ENCODE measurements at places on chromosomes 2 and 18.

DNA sequence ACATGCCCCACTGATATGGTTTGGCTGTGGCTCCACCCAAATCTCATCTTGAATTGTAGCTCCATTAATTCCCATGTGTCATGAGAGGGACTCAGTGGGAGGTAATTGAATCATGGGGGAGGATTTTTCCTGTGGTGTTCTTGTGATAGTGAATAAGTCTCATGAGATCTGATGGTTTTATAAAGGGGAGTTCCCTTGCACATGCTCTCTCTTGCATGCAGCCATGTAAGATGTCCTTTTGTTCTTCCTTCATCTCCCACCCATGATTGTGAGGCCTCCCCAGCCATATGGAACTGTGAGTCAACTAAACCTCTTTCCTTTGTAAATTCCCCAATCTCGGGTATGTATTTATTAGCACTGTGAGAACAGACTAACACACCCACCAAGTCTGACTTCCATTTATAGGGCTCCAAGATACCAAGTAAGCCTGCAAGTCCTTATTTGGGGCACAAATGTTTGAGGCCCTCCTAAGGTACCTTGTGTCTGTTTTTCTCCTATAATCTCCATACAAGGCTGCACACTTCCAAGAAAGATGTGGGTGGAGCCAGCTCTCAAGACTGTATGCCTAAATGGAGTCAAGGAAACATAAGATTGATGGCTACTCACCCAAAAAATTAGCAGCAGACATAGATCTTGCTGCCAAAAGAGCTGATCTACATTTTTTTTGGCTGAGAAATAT is 364.7 kb downstream of the TXNL1 start:
- DNase-seq: no peak

DNA sequence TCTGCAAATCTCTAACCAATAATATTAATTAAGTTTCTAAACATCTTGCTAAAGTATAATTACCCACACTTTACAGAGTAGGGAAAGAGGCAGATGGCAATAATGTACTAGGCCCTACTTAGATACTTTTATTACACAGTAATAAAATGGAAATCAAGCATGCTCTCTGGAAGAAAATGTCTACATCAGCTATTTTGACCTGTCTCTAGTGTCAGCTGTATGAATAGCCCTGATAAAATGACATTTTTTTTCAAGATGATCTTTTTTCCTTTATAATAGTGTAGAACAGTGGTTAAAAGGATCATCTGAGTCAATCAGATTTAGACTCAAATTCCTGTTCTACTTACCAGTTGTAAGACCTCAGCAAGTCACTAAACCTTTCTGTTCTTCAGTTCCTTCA is 397.3 kb downstream of the GRB14 start:
- no peak for DNase-seq

DNA sequence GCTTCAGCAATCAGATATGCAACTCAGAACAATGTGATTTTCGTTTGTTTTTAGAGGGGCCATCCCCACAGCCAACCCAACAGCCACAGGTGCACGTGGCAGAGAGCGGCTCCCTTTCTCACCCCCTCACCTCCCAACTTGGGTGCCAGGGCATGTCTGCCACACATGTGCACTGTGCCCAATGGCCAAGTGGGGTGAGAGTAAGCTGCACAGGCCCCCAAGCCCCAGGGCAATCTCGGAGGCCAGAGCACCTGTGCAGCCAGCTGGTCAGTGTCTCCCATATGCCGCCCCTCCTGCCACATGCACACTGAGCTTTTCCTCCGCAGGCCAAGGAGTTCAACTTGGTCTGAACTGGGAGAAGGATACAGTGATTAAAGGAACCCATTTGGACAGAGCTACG is 1130.2 kb downstream of the DSC3 start:
- DNase-seq: no peak

DNA sequence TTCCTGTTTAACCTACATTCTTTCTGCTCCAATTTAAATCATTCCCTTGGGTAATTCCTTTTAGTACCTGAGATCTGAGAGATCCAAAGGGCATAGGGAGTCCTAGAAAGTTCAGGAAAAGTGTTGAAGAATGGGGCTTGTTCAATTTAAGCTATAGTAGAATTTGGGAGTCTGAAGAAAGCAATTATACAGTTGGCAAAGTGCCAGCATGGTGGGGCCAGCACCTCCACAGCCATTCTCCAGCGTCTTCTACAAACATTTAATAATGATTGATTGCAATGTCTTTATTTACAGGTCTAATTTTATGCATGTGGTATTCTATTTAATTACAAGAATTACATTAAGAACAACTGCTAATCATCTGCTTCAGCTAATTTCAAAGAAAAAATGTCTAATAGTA is 957.7 kb upstream of the GYPC start:
- DNase-seq: no peak

- no peak for DNase-seq
Observed at GRCh38 chr2:12126318-12126717, 379.9 kb downstream of the LPIN1 start.

GRCh38 chr2:128630974-128631697 is 312.5 kb upstream of the HS6ST1 start:
- peak; percentile 51 for DNase-seq

- DNase-seq: no peak
Observed at GRCh38 chr18:28123401-28124030, 53.4 kb downstream of the CDH2 start.

GRCh38 chr2:100878000-100878791 is 58.3 kb downstream of the NPAS2 start:
- DNase-seq: peak; percentile 94

DNA sequence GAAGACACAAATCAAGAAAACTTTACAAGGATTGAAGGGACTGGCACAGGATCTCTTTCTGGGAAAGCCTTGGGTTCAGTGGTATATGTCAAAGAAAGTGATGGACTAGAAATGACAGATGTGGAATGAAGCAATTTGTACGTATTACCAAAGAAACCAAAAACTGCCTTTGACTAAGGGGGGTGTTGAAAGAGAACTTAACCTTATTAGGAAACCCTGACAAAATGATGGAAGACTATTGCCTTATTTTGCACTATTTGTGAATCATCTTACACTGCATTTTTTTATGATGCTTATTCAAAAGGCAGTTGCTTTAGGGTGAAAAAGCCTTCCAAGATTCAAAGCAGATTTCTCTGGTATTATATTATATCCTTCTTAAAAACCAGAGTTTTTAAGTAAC is 4.0 kb downstream of the TSGA10 start:
- no peak for DNase-seq

- no peak for DNase-seq
Observed at GRCh38 chr18:71673498-71673897, 870.6 kb downstream of the CBLN2 start.

- DNase-seq: no peak
Observed at GRCh38 chr2:137928547-137929518, 35.4 kb upstream of the HNMT start.

GRCh38 chr2:98012561-98012991 is 16.8 kb upstream of the TMEM131 start:
- DNase-seq: no peak

DNA sequence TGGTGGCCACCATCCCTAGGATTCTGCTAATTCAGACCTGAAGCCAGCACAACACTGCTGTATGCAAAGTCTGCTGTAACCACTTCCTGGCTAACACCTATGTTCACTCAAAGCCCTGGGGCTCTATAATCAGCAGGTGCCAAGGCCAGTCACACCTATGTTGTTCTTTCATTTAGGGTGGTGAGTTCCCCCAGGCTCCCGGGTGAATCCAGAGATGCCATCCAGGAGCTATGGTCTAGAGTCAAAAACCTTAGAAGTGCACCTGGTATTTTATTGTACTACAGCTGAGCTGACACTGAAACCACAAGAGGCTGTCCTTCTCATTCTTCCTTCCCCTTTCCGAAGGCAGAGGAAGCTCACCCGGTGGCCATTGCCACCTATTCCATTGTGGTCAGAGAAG is 46.2 kb upstream of the CCDC141 start:
- DNase-seq: peak; percentile 54

DNA sequence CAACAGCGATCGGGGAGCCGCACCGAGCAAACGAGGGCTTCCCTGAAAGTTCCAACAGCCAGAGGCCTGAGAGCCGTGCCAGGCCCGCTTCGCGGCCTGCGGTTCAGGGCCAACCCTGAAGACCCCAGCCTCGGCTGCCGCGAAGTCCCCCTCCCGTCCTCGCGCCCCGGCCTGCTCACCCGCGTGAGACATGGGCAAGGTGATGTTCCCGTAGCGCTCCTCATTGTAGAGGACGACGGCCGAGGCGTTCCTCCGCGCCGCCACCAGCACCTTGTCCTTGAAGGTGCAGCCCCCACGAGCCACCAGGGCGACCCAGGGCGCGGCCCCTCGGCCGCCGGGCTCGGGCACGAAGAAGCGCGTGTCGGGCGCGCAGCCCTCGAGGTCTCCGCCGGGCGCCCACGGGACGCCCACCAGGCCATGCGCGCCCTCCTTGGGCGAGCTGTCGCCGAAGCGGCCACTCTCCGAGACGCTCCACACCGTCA is 510 bp downstream of the RNF149 start:
- DNase-seq: no peak

DNA sequence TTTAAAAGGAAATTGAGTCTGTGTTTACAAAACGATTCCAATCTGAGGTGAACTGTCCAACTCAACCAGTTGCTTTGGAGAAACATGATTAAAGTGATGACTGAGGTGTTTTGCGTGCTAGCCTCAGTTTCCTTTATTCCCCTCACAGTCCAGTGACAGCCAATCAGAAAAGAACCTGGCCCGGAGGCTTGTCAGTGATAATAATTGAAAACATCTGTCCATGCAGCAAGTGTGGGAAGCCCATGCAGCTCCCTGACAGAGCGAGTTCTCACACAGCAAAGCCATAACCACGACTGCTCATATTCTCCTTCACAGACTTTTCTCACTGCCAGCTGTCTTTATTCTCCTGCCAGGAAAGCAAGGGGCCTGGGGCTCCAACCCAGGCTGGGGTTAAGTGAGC is 613.4 kb downstream of the ARHGAP15 start:
- no peak for DNase-seq

DNA sequence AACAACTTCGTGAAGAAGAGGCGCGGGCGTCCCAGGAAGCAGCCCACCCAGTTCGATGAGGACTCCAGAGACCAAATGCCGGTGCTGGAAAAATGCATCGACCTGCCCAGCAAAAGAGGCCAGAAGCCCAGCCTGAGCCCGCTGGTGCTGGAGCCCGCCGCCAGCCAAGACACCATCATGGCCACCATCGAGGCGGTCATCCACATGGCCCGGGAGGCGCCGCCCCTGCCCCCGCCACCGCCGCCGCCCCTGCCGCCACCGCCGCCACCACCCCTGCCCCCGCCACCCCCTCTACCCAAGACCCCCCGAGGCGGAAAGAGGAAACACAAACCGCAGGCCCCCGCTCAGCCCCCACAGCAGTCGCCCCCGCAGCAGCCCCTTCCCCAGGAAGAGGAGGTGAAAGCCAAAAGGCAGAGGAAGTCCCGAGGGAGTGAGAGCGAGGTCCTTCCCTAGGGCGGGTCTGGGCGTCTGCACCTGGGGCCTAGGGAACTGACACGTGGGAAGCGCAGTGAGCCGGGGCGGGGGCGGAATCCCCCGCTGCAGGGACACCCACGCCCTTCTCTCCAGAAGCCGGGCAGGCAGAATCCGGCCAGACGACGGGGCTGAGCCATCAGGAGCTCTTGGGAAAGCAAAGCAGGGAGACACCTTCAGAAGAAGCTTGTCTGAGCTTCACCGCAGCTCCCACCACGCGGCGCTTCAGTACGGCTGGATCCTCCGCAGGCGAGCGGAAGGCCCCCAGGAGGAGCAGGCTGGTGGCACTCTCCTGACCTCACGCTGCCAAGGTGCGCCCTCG is 382.8 kb downstream of the SETBP1 start:
- no peak for DNase-seq

DNA sequence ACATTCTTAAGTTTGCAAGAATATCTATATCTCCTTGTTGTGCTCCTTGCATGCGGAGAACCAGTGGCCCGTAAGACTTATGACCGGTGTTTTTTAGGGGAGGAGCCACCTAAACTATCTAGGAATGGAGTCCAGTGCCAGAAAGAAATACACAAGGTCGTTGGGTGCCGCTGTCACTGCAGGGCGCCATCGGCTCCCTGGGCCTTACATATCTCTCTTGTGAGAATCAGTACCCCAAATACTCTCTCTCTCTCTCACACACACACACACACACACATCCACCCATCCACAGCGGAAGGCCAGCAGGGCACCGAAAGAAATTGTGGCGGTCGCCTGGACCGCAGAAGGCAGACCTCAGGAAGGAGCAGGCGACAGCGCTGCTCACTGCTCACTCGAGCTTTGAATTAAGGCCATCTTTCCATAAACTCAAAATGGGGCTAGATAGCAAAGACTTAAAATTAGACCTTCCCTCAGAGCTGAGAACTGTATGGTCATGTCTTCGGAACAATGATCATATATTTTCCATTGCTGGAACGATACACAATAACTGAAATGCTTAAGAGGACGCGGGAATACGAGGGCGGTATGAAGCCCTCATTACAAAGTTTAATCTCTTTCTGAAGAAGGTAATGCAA is 10.4 kb downstream of the NR4A2 start:
- no peak for DNase-seq

- no peak for DNase-seq
Observed at GRCh38 chr18:2681993-2682603, 26.6 kb downstream of the SMCHD1 start.

DNA sequence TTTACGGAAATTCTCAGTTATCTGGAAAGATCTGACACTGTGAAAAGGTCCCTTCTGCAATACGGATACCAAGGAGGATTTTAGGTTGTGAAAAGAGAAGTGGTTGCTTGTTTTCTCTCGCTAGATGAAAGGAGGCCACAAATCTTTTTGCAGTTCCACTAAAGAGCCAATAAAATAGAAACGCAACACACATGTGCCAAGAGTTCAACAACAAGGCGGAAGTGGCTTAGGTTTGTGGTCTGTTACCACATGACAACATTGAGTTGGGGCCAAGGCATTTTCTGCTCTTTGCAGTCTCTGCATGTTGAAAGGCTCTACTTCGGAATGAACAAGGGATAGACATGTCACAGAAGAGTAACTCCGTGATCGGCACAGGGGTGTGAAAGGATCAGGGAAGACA is 115.7 kb upstream of the OSR1 start:
- DNase-seq: peak; percentile 97

DNA sequence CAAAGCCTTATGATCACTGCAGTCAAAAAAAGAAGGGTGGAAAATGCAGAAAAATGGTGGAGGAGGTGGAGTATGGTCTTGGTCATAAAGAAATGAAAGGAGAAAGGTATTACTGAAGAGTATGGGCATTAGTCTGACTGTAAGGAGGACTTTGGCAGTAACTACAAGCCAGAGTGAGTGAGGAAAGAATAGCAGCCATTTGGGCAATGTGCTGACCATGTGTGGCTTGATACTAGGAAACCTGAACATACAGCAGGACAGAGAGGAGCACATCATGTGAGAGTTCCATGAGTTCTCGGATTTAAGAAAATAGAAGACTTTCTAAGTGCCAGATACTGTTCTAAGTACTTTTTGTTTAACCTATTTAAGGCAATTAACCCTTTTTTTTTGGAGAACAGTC is 8.5 kb downstream of the DTNA start:
- no peak for DNase-seq

DNA sequence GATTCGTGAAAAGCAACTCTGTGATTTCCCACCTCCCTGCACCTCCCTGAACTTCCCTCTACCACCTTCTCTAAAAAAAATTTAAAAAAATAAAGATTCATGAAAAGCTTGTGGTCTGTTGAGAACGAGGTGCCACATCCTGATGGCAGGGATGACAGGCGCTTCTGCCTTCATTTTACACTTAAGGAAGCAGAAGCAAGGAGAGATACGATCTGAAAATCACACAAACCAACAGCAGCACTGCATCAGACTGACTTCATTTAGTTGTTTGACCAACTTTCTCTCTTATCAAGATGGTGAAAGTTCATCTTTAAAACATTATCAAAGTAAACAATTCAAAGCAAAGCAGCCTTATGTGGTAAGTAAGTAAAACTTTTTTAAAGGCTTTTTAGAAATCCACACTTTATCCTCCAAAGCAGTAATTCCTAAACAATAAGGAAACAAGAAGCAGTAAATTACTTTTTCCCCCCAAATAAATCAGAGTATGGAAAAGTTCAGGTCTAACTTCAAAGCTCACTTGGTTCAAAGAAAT is 15.5 kb downstream of the WDFY1 start:
- peak; percentile 98 for DNase-seq

Data from Jurkat, Clone E6-1 (cell line).